Stimulated activated CD4-positive, alpha-beta T cell treated with anti-CD3 and anti-CD28 coated beads, Interleukin-2, amount 100 ng/mL, for 24 hours (primary cell): ENCODE measurements at places on chromosomes 1 and 21.

GRCh38 chr1:50568782-50569181, 145.5 kb upstream of the DMRTA2 start:
- DNase-seq: no peak

DNA sequence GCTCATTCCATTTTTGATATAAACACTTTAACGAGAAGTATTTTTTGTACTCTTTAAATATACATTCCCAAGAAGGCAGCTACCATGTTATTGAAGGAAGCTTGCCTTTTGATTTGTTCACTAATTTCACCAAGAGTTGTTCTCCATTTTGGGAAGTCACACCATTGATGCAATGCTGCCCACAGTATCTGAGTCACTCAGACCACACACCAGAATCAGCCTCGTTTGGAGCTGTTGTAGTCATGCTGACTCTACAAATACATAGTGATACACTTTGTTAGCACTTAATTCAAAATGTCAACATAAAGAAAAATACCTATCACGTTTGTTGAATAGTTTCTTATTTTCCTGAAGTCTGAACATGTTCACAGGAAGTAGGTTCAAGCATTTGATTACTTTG, 78.7 kb downstream of the PAPPA2 start:
- no peak for DNase-seq

GRCh38 chr1:30637183-30637980, 86.0 kb downstream of the MATN1 start:
- no peak for DNase-seq

DNA sequence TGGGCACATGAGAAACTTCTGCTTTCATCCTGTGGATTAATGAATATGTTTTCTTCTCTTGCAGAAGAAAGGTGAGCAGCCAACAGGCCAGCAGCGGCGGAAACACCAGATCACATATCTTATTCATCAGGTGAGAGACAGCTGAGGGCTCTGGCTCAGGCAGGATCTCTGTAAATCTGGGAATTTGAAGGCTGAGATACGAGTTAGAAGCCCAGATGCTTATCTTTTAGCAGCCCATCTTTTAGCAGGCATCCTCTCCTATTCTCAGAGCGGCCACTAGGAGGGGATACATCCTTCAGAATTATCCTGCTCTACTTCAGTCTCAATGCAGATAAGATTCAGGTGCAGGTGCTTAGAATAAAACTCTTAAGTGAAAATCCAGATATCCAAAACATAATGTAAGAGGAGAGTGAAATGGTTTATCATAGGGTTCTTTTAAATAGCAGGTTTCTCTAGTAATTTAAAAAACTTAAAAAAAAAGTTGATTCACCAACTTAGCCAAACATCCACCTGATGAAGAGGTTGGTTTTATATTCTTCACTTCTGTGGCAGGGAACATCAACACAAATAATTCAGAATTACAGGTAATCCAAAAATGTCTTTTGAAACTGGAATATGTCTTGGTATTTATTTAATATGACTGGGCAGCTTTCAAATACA, 19.3 kb downstream of the SH2D2A start:
- DNase-seq: peak; percentile 57

- peak; percentile 65 for DNase-seq
Observed at GRCh38 chr1:12617901-12618660, at the start of gene DHRS3. Gene DHRS3, minus strand, starts transcription at chr1:12618210. Its CDS starts 862 bp downstream, at chr1:12617348.

DNA sequence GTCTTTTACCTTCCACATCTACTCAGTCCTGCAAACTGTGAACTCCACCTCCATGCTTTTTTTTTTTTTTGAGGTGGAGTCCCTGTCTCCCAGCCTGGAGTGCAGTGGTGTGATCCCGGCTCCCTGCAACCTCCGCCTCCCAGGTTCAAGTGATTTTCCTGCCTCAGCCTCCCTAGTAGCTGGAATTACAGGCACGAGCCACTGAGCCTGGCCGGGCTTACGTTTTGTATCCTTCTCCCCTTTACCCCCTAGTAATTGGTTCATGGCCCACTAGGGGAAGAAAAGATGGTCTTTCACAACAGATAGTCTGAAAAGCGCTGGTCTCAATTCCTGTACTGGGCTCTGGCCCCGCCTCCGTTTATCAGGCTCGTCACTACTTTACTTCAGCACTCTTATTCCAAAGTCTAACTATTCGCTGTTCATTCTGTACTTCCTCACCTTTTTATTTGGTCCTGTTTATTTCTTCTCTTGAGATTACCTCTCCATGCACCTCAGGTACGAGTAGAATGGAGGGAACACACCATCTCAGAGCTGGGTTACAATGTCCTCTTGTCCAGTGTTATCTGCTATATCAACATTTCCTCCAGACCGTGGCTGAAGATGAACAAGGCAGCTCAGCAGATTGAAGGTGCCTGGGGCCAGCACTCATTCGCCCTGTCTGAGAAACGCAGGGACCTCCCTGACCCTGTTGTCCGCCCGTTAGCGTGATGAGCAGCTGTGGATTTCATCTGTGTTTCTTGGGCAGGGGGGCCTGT, 16.2 kb downstream of the CNST start:
- no peak for DNase-seq

- no peak for DNase-seq
Observed at GRCh38 chr1:68199603-68200002, 32.7 kb downstream of the WLS start.

DNA sequence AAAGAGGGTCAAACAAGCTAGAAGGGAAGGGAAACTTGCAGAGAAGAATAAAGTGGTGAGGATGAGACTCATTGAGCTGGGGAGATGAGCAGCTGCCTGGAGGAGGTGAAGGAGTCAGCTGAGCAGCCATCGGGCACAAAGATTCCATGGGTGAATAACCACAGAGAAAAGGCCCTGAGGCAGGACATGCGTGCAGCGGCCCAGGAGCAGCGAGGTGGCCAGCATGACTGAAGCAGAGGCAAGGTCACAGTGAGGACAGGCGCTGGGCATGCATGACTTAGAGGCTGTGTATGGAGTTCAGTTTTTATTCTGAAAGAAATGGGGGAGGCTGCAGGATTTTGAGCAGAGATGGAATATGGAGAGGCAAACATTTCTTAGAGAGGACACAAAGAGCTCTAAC, 24.9 kb downstream of the OLFML2B start:
- DNase-seq: no peak

- no peak for DNase-seq
Observed at GRCh38 chr1:200075522-200075921, 48.0 kb downstream of the NR5A2 start.

DNA sequence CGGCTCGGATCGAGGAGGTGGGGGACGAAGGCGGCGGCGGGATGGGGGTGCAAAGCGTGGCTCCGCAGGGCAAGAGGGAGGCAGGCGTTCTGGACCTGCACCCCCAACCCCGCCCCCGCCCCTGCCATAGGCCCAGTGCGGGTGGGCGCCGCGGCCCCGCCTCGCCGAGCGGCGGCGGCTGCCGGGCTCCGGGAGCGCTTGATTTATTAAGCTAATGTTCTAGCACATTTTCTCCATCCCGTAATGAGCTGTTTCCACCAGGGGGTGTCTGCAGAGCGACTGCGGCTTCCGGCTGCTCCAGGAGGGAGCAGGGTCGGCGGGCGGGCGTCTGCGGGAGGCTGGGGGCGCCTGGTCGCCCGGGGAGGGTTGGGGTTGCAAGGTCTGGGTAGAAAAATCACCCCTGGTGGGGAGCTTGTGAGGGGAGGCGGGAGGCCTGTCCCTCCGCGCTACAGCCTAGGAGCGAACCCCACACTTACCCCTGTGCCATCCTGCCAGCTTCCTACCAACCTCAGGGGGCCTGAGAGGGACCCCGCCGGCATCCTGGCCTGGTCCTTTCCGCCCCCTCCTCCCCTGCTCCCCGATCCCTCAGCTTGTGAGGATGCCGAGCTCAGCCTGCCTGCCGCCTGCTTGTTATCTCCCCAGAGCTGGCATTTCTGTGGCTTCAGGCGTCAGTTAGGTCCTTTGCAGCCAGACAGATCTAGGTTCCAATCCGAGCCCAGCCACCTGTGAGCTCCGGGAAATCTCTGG, 48.5 kb upstream of the ACOT11 start:
- DNase-seq: peak; percentile 33

DNA sequence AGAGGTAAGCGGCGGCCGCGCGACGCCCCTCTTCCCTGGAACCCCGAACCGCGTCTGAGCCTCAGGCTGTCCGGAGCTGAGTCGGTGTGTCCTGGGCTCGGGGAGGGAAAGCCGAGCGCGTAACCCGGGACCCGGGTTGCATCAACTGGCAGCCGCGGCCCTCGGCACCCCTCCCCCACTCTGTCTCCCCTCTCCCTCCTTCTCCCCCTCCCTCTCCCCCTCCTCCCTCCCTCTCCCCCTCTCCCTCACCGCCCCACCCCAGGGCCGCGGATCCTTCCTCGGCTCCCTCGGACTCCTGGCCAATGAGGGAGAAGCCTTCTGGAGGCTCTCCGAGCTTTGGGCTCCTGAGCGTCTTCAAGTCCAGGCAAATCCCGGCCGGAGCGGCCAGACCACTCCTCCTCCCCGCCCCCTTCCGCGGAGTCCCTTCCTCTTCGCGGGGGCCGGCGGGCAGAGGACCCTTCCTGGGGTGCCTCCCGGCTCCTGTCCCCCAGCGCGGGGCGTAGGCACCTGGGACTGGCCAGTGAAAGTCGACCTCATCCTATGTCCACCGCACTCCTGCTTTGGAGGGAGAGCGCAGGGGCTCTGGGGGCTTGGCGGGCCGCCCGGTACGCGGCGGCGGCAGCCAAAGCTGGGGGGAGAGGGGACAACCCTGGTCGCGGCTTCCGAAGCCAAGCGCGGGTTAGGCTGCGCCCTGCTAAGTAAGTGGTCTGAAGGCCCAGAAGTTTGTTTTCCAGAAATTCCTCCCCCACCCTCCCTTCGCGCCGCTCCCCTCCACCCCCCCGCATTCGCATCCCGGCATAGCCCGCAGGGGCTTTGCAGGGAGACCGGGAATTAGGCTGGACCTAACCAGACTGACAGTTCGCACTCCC, 850 bp downstream of the SESN2 start:
- peak; percentile 53 for DNase-seq

- no peak for DNase-seq
Observed at GRCh38 chr1:54362881-54363340, 43.3 kb downstream of the SSBP3 start.

GRCh38 chr1:58922302-58923089, 138.6 kb upstream of the JUN start:
- no peak for DNase-seq

DNA sequence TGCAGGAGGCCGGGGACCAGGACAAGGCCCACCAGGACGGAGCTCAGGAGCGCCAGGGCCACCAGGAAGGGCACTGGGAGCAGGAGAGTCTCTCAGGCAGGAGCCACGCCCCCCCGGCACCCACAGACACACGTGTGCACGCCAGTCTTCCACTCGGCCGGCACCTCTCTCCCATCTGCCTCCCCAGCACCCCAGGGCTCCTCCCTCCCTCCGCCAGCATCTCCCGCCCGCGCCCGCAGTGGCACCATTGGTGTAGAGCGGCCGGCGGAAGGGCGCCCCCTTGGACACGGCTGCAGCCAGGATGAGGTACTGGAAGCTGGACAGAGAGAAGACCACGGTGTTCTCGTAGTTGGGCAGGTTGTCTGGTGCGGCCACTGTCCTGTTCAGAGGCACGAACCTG, 6.1 kb upstream of the MFAP2 start:
- DNase-seq: no peak

- DNase-seq: no peak
Observed at GRCh38 chr1:237684236-237684635, 206.5 kb downstream of the ZP4 start.

GRCh38 chr1:157438146-157438545, 114.2 kb downstream of the FCRL5 start:
- no peak for DNase-seq

- no peak for DNase-seq
Observed at GRCh38 chr1:224328644-224329043, 1.3 kb downstream of the NVL start.

DNA sequence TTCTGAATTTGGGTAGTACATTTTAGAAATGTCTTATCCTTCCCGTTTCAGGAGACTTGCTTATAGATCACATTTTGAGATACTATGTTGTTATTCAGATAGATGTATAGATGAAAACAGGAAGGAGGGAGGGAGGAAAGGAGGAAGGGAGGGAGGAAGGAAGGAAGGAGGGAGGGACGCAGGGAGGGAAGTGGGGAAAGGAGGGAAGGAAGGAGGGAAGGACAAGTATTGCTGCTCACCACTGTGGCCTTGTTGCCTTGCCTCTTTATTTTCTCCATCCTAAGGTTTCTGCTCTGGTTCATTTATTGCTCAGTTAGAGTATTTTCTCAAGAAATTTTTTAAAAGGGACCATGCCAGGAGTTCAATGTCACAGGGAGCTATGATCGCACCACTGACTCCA, 134.3 kb downstream of the LTN1 start:
- DNase-seq: no peak

- DNase-seq: no peak
Observed at GRCh38 chr1:224684979-224685425, 68.9 kb downstream of the CNIH3 start.

DNA sequence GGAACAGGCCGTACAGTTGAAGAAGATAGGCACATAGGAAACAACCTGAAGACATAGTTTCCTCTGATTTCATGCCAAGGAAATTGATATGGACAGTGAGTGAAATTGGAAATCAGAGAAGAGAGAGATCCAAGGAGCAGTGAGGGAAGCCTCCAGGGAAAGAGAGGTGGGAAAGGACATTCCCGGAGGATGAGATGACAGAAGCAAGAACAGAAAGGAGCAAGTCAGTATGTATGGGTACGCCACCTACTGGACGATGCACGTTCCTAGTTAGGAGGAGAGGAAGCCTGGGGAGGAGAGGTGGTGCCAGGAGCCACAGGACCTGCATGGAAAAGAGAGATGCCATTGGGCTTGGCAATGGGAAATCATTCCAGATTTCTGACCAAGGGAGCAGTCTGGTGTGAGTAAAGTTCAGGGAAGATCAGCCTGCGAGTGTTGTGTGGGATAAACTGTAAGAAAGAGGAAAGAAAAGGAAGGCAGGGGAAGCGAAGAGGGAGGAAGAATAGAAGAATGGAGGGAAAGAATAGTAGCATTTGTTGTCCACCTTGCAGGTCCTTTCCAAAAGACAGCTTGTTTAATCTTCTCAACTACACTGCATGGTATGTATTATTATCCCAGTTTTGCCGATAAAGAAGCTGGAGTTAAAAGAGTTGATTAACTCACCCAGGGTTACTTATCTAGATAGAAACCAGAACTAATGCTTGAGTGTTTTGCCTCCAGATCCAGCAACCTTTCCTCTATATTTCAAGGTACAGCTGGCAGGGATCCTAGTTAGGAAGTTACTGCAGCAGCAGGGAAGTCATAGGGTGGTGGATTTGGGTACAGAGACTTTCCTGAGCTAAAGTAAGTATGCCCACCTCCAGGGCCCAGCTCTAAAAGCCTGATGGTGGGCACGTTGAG, 27.4 kb downstream of the C1orf116 start:
- DNase-seq: peak; percentile 55

DNA sequence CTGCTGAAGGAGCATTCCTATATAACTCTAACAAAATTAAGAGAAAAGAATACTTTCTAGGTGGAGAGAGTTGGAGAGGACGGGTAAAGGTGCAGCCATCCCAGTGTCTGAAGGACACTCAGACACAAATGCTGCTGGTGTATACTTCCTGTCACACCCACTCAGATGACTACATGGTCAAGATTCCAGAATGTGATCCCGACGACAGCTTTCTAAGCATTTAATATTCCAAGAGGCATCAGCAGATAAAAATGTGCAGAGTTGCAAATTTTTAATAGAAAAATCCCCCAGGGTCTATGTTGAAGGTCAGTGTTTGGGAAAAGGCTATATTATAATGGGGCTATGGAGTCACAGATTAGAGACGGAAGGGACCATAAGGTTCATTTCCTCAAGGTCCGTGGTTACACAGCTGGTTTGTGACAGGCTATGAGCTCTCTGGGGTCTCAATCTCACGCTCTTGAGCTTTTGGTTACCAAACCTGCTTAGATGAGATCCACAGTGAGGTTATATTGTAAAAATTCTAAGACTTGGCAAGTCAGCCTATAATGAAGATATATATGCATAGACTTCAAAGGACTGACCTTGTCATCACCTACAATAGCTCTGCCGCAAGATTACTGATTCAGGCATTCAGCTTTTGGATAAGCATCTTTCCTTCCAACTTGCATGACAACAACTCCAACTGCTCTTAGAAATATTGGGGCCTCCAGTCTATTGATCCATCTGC, 35.1 kb downstream of the ZNF281 start:
- no peak for DNase-seq
